ENCODE measurements at places on chromosomes 7 and 10.

GRCh38 chr7:156497776-156498509 lies 142.6 kb upstream of the RNF32 start:
- DNase-seq: no peak

DNA sequence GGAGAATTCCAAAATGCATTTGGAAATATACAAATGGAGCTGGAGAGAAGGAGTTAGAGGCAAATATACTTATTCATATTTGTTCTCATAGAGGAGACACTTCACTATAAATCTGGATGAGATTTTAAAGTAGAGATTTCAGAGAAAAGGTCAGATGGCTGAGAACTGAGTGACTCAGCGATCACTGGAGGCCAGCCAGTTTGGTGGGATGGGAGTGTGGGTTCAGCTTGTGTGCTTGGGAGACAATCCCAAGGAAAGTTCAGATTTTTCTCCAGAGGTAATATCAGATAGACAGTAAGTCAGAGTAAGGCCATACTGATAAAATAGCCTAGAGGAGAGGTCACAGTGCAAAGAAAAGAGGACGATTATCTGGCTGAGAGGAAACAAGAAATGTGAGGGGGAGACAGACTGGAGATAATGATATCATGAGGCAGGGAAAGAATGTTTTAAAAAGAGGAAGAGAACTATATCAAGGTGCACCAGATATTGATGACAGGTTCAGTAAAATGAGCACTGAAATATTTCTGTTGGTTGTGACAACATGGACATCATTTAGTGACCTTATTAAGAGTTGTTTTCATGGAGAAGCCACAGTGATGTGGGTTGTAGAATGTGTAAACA lies 67.0 kb downstream of the MDFIC start:
- DNase-seq: peak; percentile 31

DNA sequence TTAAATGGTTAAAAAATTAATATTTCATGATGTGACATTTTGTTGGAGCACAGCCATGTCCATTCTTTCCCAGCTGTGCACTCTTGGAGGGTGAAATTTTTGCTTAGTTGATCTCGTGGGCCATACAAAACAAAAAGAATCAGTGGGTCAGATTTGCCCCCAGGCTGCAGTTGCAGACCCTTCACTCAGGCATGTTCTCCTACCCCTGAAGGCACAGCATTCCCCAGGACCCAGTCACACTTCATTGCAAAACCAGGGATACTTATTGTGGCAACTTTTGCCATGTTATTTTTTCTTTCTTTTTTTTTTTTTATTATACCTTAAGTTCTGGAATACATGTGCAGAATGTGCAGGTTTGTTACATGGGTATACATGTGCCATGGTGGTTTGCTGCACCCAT lies 6.0 kb downstream of the TAS2R40 start:
- DNase-seq: no peak

DNA sequence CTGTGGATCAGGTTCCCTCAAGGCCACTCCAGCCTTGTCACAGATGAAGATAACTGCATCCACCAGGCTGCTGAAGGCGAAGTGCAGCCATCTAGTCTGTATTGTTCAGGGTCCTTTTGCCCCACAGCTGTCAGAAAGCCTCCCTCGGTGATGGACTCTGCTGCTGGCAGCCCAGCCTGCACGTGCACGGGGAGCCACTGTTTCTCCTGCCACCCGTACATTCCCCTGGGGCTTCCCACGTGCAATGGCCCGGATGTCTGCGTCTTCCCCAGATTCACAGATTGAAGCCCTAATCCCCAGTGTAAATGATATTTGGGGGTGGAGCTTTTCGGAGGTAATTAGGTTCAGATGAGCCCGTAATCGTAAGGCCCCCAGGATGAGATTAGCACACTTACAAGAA lies 46.6 kb upstream of the VIPR2 start:
- DNase-seq: no peak

DNA sequence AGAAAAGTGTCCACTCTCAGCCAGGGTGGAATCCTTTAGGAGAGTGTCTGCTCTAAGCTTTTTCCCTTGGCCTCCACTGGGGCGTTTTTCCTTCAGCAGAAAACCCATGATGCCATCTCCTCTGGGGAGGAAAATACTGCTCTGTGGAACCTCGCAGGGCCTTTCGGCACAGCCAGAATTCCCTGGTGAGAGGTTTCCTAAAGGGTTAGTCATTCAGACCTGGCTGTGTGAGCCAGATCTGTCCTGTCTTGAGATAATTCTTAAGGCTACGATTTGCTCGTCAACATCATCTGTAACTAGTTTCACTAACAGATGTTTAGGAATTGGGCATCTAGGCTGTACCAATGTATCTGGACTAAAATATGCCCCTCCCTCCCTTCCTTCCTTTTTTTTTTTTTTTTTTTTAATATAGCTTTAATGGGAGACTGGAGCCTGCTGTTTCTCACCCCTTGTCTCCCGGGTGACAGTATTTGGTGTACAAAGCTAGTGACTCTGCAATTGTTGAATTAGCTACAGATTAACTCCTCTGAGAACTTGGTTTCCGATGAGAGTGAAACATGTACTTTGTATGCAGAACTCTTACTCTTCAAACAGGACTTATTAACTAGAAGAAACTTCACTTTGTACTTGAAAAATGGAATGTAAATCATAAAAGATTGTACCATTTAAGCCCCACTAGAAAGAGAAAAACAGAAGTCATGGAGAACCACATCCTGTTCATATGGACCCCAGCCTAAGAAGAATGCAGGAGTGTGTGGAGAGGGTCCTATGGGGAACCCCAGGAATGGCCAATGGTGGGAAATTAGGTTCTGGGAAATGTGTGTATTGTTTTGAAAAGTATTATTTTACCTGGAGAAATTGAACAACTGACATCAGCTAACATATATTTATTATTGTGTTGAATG lies 230.9 kb downstream of the CAMK1D start:
- no peak for DNase-seq

DNA sequence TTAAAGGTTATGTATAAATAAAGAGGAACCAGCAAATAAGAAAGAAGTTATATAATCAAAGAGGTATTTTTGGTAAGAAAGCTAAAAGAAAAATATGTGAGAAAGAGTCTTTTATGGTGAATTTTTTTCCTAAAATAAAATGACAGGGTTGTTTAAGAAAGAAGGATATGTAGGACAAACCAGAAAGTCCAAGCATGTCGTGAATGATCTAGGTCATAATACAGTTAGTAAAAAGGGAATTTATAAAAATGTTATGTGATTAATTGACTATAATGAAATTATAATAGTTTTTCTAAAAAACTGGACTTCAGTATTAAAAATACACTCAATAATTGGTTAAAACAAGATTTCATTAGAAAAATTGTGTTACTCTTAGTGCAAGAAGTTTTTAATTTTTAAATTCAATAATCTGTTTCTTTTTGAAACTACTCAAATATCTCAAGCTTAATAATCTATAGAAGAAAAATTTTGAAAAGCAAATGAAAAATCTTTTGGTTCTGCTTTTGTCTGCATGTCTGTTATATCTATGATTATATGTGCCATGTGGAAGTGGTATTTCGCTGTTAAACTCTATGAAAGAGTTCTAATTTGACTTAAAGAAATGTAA lies 23.3 kb downstream of the AVL9 start:
- DNase-seq: no peak

DNA sequence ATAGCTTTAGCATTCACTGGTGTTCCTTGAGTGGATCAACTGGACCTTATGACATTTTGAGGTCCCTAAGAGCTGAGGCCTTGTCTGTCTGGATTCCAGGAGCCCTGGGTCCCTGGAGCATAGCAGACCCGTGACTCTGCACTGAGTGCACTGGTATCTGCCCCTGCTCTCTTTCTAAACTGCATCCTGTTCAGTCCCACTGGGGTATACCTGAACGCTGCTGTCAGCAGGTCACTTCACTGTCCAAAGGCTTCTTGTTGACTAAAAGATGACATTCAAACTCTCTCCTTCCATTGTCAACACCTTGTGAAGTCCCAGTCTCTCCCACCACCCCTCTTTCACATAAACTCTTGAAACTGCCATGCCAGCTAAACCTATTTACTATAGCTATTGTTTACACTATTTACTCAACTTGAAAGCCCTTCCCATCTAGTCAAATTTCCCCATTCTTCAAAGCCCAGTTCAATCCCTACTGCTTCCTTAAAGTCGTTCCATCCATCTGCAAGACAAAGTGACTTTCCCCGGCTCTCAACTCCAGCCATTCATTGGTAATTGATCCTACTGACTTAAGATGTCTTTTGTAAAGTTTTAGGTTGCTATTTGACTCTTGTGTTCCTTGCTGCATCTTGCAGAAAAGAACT lies 523.3 kb downstream of the KCNMA1 start:
- DNase-seq: no peak

- no peak for DNase-seq
Measured at GRCh38 chr7:96675548-96675947, 34.1 kb downstream of the SEM1 start.

DNA sequence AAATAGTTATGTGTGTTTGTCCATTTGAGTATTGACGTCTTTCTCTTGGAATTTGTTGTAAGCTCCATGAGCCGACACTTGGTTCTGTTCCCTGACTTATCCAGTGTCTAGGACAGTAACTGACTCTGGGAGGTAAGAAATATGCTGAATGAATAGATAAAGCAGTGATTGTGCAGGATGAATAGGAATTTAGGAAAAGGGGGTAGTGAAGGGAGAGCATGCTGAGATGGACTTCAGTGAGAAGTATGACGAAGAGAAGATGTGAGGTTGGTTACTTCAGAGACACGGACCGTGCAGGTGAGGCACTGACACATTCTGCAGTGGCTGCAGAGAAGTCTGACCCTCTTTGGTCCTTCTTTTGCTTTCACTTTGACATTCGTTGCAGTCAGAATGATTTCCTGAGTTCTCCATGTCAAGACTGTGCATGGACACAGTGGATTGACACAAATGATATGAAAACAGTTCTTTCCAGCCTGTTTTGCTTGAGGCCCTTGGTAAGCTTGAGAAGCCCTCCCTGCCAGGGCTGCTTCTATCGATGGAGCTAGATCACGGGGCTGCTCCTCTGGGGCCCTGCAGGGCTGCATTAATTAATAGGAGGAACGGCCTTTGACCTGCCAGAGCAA lies 261.5 kb upstream of the SORCS1 start:
- no peak for DNase-seq

GRCh38 chr10:60878224-60878623 lies 65.8 kb downstream of the RHOBTB1 start:
- DNase-seq: no peak

DNA sequence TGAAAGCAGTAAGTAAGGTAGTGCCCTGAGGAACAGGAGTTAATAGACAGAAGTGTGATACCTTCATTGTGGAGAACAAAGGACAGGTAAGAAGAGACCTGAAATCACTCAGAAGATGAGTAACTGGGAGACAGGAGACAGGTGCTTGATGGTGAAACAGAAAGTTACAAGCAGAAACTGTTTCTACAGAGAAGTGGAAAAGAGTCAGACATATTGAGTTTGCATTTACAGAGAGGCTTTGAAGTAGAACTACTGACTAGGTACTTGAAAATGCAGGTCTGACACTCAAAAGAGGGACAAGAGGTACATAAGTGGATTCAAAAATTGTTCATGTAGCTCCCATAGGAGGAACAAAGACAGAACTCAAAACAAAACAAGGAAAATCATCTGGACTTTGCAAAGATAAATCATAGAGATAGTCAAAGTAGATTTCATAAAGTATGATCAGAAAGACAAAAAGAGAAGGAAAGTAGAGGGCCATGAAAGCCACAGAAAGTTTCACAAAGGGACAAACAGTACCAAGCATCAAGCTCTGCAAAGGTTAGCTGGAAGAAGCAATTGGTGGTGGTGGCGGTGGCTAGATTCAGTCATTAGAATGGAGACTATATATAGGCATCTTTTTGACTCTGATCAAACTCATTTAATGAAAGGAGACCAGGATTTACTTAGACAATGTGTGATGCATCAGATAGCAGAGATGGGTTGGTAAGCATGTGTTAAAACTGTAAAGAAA lies 198.4 kb downstream of the PCLO start:
- no peak for DNase-seq

DNA sequence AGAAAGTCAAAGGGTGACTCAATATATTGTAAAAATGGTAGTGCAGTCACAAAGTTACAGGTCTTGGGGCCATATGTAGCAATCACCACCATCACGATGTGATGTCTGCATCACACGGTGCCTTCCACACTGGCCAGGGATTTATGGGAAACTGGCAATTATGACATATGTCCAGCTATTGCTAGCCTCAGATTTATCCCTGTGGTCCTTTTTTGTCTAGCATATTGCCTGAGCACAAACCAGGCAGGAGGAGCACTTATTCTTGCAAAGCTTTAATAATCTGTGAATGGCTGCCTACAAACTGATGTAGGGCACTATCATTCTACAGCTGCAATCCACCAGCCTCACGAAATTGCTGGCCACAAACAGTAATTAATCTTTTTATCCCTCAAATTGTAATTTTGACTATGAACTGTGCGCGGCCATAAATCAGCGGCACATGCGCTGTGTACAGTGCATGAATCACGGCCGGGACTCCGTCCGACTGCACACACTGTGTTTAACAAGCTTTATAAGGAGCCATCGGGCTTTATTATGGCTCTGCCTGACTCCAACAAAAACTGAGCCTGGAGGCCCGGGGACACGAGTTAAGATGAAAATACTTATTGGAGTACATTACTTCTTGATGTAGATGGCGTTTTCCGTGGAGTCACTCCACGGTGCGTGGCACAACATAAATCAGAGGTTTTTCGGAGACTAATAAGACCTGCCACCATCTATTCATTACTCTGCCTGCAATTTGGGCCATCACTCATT lies 115.2 kb downstream of the EBF3 start:
- DNase-seq: no peak

GRCh38 chr10:30420766-30421165 lies 13.2 kb upstream of the MAP3K8 start:
- DNase-seq: no peak

GRCh38 chr10:23754179-23754578 lies 315.3 kb downstream of the OTUD1 start:
- DNase-seq: no peak

GRCh38 chr10:70163448-70163847 lies 6.9 kb downstream of the SAR1A start:
- no peak for DNase-seq

DNA sequence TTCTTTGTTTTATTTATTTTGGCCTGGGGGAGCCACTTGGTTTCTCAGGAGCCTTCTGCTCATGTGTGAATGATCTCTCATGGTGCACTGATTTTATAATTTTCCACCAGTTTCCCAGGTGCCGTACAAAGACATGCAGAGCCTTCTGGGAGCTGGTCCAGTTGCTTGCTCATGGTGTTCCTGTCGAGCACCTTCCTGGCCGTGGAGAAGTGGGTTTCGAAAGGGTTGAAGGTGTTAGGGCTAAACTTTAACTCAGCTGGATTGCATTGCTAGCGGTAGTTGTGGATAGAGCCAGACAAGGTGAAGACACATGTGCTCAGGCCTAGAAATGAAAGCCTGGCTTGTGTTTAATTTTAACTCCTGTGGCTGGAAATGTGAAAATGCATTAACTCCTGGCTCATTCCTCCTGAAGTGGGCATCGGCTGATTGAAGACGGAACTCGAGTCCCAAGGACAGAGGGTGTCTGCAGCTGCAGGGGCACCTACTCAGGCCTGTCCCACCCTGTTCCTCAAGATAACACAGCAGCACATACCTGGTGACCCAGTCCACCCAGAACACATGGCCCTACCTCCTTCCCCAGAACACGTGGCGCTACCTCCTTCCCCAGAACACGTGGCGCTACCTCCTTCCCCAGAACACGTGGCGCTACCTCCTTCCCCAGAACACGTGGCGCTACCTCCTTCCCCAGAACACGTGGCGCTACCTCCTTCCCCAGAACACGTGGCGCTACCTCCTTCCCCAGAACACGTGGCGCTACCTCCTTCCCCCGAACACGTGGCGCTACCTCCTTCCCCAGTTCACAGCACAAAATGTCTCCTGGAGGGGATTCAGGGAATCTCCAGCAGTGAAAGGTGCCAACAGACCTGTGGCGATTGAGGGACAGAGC lies 133.2 kb downstream of the WDR37 start:
- DNase-seq: no peak

All from urothelium cell line (cell line).